ENCODE measurements at places on chromosomes 2 and 18. TPM values are rescaled to one million over a fixed set of nuclear protein-coding genes. Genes with fewer than 3 reads are reported as not detected.

The SPC25 gene
- 2.4 TPM for polyA plus RNA-seq

The NUP35 gene
- 7.9 TPM for polyA plus RNA-seq

The HES6 gene
- polyA plus RNA-seq = 59.2 TPM

The C2orf42 gene
- 5.4 TPM for polyA plus RNA-seq

The ALPI gene
- polyA plus RNA-seq = 7.2 TPM

The GAREM2 gene
- polyA plus RNA-seq = 2.4 TPM

The SNED1 gene
- 0.69 TPM for polyA plus RNA-seq

The TMEM163 gene
- polyA plus RNA-seq = not detected

The CXCR2 gene
- 0.46 TPM for polyA plus RNA-seq

The GPR17 gene
- not detected for polyA plus RNA-seq
